ENCODE measurements at places on chromosomes 4 and X. TPM values are rescaled to one million over a fixed set of nuclear protein-coding genes. Genes with fewer than 3 reads are reported as not detected.

- DNase-seq: no peak
Measured at GRCh38 chr4:88857588-88857987, 160.0 kb upstream of the NAP1L5 start.

The OSTC gene
- total RNA-seq: 240 TPM

DNA sequence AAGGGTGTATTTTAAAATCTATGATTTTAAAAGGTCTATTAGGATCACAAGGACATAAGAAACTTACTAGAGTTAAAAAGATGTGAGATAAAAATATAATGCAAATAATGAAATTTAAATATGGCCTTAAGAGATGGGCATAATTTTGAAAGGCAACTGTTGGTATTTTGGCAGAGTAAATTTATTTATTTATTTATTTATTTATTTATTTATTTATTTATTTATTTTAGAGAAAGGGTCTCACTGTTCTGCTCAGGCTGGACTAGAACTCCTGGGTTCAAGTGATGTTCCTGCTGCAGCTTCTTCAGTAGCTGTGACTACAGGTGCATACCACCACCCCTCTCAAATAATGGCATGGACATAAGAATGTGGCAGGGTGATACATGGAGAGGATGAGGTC lies 932.1 kb upstream of the LCORL start:
- no peak for DNase-seq

The NAP1L3 gene
- 0.86 TPM for total RNA-seq

DNA sequence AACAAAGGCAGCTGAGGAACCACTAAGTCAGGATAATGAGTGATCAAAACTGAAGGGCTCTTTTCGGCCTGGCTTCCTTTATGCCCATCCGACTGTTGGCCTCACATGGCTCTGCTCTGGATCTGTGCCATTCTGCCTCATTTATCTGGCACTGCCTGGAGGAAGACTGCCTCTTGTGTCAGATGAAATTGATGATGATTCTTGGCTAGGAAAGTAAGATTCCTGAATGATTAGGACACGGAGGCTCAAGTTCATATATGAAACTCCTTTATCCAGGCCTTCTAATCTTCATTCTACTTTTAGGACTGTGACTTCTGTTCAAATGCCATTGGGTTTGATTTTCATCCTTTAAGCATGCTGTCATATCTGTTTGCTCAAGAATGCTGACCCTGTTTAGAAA lies 475.4 kb upstream of the RPS6KA3 start:
- peak; percentile 18 for DNase-seq

GRCh38 chr4:161767116-161767515 lies 396.7 kb downstream of the FSTL5 start:
- peak; percentile 87 for DNase-seq

The TCEAL6 gene
- not detected for total RNA-seq

Data from LHCN-M2 (cell line).